ENCODE measurements at places on chromosomes 16 and 17.

- no peak for DNase-seq
These were observed 228.1 kb downstream of the SNX29 start for GRCh38 chr16:12204601-12205000.

DNA sequence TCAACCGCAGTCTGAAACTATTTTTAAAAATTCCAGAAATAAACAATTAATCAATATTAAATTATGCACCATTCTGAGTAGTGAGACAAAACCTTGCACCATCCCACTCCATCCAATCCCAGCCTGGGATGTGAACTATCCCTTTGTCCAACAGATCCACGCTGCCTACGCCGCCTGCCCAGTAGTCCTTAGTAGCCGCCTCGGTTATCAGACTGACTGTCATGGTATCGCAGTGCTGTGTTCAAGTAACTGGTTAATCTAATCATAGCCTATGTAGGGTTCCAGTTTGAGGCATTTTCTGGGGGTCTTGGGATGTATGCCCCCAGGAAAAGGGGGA is 437.7 kb downstream of the HS3ST3B1 start:
- DNase-seq = no peak

GRCh38 chr17:1216217-1217088 is 36.7 kb upstream of the ABR start:
- DNase-seq = peak; percentile 85

GRCh38 chr16:69542974-69543373 is 22.8 kb upstream of the NFAT5 start:
- no peak for DNase-seq

- DNase-seq = peak; percentile 93
These were observed 120.9 kb downstream of the METRNL start for GRCh38 chr17:83200231-83200699.

- peak; percentile 96 for DNase-seq
These were observed 56.8 kb downstream of the BEAN1 start for GRCh38 chr16:66483689-66484452.

DNA sequence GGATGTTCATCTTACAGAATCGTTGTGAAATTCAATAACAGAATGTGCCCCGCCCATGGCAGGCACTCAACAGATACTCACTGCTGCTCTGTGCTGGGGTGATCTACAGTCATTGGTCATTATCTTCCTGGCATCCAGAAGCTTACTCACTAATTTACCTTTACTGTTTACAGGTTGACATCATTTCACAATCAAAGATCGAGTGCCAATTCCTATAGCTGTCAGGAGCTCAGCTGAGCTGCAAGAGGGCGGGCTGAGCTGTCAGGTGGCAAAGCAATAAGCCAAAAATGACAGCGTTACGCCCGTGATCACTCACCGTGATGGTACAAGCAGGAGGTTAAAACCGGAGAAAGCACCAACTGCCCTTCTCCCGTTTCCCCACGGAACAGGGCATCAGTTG is 51.2 kb downstream of the LITAF start:
- DNase-seq = no peak

DNA sequence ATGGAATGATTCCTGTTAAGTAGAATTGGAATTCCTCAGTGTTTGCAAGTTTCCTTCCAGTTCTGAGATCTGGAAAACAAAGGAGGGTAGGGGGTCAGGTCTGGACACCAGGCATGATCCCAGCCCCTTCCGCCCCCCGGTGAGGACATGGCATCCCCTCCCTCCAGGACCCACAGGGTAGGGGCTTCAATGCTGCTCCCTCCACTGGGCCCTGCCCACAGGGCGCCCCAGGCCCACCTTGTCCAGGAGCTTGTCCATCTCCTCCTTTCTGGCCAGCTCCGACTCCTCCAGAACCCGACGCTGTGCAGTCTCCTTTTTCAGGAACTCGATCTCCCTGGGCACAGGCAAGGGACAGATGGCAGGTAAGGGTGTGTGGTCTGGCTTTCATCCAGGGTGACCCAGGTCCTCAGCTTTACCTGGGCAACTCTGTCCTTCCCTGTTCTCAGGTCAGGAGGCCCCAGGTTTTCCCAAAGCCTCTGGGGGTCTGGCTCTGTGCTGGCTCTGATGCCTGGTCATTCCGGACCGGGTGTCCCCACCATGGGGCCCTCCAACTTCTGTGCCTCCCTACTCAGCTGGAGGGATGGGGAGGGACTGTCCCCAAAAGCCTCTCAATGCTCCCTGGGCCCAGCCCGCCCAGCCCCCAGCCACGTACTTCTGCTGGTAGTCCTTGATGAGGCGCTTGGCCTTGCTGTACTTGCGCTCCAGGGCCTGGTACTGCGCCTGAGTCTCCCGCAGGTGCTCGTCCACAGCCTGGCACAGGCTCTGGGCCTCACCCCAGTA is 5.5 kb upstream of the SAMD14 start:
- no peak for DNase-seq

DNA sequence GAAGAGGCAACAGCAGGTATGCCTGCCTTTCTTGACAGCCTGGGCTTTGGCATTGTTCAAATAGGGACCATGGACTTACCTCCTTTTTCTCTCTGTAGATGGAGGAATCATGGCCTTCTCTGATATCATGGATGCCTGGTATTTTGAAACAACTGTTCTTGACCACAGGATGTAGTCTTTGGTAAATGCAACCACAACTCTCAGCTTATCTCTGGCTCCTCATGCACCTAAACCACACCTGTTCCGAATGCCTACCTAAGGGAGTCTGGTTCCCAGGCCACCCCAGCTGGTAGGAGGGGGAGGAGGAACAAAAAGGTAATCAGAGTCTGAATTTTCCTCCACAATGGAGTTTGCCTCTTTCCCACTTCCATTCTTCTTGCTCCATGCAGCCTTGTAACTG is 18.8 kb downstream of the CDK5RAP3 start:
- no peak for DNase-seq

DNA sequence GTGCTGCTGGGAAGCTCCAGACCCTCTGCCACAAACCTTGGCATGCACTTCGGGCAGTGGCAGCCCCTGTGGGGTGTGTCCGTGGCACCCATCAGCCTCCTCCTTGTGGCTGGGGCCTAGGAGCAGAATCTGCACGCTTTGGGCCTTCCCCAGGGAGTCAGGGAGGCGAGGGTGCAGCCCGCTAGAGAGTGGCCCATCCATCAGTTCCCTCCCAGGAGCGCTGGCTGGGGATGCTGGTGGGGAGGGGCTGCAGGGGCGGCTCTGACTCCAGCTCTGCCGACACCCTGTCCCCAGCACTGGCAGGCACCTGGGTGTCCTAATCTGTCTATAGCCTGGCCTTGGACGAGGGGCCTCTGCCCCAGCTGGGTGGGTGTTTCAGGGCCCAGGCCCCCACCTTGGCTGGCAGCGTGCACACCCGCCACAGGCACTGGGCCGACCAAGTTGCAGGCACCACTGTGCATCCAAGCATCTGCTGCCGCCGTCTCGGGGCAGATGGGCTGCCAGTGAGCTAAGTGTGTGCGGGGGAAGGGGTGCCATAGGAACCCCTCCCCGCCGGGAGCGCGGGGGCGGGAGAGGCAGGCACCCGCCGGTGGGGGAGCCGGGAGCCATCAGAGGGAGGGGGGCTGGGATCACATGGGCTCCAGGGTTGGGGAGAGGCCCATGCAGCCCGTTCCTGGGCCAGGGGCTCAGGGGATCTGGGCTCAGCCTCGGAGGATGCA is 30.2 kb downstream of the ENDOV start:
- DNase-seq = no peak

- DNase-seq = no peak
These were observed 36.3 kb downstream of the GNA13 start for GRCh38 chr17:65020284-65020683.

GRCh38 chr16:13672196-13672595 is 247.8 kb upstream of the ERCC4 start:
- DNase-seq = no peak

- DNase-seq = no peak
These were observed 195.4 kb downstream of the CDH11 start for GRCh38 chr16:64926476-64926875.

GRCh38 chr17:6422654-6423241 is 12.2 kb downstream of the AIPL1 start:
- DNase-seq = no peak

DNA sequence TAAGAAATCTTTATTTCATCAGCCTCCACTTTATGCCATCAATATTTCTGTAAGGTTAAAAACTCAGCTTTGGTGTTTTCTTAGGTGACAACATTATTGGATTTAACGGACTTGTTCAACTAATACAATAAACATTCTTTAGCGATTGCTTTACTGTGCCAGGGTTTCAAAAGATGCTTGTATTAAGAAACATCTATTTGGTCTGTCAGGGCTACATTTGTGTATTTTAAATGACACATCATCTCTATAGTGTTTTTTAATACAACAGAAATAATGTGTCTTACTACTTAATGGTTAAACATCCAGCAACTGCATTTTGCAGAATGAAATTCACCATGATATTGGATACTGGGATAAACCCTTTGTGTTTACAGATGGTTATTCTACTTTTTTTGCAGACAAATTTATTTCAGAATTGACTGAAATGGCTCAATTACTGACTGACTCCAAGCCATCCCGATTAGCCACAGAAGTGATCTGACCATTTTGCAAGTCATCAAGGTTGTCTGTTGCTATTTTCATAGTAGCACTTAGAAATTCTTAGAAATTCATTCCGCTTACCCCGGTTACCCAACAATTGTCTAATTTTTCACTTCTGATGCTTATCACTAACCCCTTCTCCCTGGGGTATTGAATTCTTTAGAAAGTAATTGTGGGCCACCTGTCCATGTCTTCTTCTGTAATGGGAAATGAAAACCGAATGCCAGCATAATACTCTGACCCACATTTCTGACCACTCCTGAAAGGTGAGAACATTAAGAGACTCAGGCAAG is 63.7 kb downstream of the HS3ST3A1 start:
- DNase-seq = no peak

- no peak for DNase-seq
These were observed 727.8 kb downstream of the CDH11 start for GRCh38 chr16:64394061-64394460.

DNA sequence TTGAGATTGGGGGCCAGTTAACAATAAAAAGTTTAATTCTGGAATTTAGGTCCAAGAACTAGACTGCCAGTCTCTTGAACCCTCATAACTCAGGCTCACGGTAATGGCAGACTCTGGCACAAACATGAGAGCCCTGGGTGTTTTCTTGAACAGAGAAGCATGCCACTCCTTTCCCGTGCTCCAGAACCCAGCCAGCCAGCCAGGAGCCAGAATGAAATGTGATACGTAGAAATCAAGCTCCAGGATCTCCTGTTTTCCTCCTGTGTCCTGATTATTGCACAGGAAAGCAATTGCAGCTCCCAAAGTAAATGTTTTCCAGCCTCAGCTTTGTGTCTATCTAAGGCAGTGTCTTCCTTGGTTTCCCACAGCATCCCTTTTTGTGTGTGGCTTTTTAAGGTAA is 46.2 kb upstream of the NOL11 start:
- DNase-seq = no peak

All from spleen (tissue), 13 donors.